ENCODE measurements at places on chromosomes 3 and 15. TPM values are rescaled to one million over a fixed set of nuclear protein-coding genes. Genes with fewer than 3 reads are reported as not detected.

Gene TRAT1
- not detected for total RNA-seq

Gene OTOL1
- not detected for total RNA-seq

Gene HEG1
- total RNA-seq: 19.3 TPM

Gene SGO1
- total RNA-seq: 2.7 TPM

Gene P2RY14
- total RNA-seq: not detected

Gene ROPN1
- not detected for total RNA-seq

Gene MED12L
- total RNA-seq: not detected

Gene ANKRD34C
- total RNA-seq: not detected

Gene IL5RA
- total RNA-seq: not detected

Gene MUC4
- total RNA-seq: not detected

Gene ISL2
- total RNA-seq: 0.11 TPM

Gene CSK
- total RNA-seq: 31.6 TPM

Gene CADPS
- not detected for total RNA-seq

Gene CADM2
- total RNA-seq: not detected

Gene DLL4
- 0.08 TPM for total RNA-seq

Gene CHST14
- total RNA-seq: 7.9 TPM

Gene PATL2
- total RNA-seq: not detected

Gene SYNPR
- total RNA-seq: not detected

Gene ALS2CL
- 89.0 TPM for total RNA-seq

Gene TNFSF10
- 30.1 TPM for total RNA-seq

Gene ITIH4
- total RNA-seq: 1.7 TPM

Gene LRRC34
- total RNA-seq: 2.3 TPM

Gene USF3
- total RNA-seq: 8.4 TPM

Gene DNAH1
- 0.27 TPM for total RNA-seq

Gene SV2B
- under 0.01 TPM for total RNA-seq

Gene SPINK8
- not detected for total RNA-seq

Gene MYO5C
- total RNA-seq: 0.46 TPM

Gene APOD
- 0.23 TPM for total RNA-seq

Gene CCR9
- total RNA-seq: not detected

Gene C3orf85
- not detected for total RNA-seq

Gene SNRPA1
- total RNA-seq: 101 TPM

Gene SCAMP5
- total RNA-seq: under 0.01 TPM

Gene TRIM42
- not detected for total RNA-seq

Gene CLDN18
- total RNA-seq: not detected

Gene FANCD2
- total RNA-seq: 8.4 TPM

Gene EPB42
- total RNA-seq: not detected

Gene SLMAP
- 44.8 TPM for total RNA-seq

Gene DPPA4
- not detected for total RNA-seq

Gene TM4SF1
- total RNA-seq: 154 TPM

Gene IL17RD
- total RNA-seq: 1.1 TPM

Gene CMC1
- 25.9 TPM for total RNA-seq

Gene CAPN7
- 17.1 TPM for total RNA-seq

Gene ERC2
- total RNA-seq: 3.3 TPM

Gene ZNF609
- total RNA-seq: 11.1 TPM

Gene PHC3
- 14.6 TPM for total RNA-seq

Gene SMCO1
- total RNA-seq: not detected

Gene CTSH
- total RNA-seq: 3.5 TPM

Gene SLC28A1
- not detected for total RNA-seq

Gene CCDC9B
- total RNA-seq: 8.0 TPM

Gene TM6SF1
- total RNA-seq: 0.15 TPM

Gene SPESP1
- total RNA-seq: 9.2 TPM

Gene PLSCR1
- 88.0 TPM for total RNA-seq

Gene DNAJB8
- total RNA-seq: not detected

Gene GPR62
- not detected for total RNA-seq

Gene MASP1
- 0.23 TPM for total RNA-seq

Gene NDN
- 20.2 TPM for total RNA-seq

Gene CAPN3
- 1.6 TPM for total RNA-seq

Gene PEAK1
- total RNA-seq: 7.5 TPM
